ENCODE measurements at places on chromosomes 1 and 21.

GRCh38 chr1:116388122-116388521 lies 15.1 kb downstream of the ATP1A1 start:
- no peak for DNase-seq

DNA sequence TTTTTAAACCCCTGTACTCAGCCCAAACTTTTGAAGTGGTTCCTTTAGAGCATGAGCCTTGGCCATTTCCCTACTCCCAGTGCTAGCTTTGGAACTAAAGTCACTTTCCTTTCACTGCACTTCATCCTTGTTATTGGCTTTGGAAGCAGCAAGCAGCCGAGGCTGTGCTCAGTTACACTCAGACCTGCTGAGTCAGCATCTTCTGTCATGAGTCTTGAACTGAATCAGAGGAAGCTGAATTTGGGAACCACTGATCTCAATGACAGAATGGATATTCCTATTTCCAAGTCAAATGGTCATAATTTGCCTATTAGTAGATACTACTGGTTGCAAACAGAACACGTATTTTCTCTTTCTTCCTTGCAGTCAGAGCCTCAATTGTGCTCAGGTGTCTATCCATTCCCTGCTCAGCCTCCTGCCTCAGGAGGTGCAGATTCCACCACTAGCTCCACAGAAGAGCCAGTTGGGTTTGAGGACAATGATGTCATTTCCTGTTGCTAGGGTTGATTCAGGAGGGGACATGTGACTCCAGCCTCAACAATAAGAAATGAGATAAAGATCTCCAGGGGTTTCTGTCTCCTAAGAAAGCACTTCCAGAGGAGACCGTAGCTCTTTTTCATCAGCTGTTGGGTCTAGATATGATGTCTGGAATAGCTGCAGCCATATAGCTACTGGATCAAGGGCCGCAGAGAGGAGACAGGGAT lies 44.9 kb upstream of the NTPCR start:
- no peak for DNase-seq

- no peak for DNase-seq
Observed at GRCh38 chr1:152917794-152918193, 9.4 kb downstream of the IVL start.

DNA sequence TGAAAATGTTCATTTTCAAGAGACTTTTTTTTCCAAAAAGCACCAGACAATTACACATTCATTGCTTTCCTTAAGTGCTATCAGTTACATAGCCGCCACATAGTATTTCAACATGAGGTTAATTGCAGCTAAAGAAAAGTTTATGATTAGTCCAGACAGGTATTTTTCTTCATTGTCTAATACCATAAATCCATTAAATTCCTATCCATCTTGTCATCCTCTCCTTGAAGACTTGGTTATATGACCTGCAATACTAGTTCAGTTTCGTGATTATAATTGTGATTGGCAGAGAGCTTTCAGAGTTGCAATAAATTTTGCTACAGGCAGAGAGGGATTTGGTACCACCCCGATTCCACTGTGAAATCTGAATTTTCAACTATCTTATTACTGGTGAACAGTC lies 437.7 kb downstream of the GPATCH2 start:
- no peak for DNase-seq

GRCh38 chr1:152806576-152806975 lies at the start of gene LCE1C:
Gene LCE1C, minus strand, starts transcription at chr1:152806651. Its CDS starts 1,173 bp downstream, at chr1:152805478.
- no peak for DNase-seq

- no peak for DNase-seq
Observed at GRCh38 chr1:23341931-23342692, 2.0 kb downstream of the HNRNPR start.

DNA sequence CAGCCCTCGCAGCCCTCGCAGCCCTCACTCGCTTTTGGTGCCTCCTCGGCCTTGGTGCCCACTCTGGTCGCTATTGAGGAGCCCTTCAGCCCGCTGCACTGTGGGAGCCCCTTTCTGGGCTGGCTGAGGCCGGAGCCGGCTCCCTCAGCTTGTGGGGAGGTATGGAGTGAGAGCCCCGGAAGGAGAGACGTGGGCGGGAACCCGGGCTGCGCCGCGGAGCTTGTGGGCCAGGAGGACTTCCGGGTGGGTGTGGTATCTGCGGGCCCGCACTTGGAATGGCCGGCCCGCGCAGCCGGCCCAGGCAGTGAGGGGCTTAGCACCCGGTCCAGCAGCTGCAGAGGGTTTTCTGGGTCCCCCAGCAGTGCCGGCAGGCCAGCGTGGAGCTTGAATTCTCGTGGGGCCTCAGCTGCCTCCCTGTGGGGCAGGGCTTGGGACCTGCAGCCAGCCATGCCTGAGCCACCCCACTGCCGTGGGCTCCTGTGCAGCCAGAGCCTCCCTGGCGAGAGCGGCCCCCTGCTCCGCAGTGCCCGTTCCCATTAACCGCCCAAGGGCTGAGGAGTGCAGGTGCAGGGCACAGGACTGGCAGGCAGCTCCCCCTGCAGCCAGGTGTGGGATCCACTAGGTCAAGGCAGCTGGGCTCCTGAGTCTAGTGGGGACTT lies 9.9 kb upstream of the CFHR2 start:
- no peak for DNase-seq

- DNase-seq, result no peak
Observed at GRCh38 chr1:231000639-231001038, 21.7 kb downstream of the ARV1 start.

DNA sequence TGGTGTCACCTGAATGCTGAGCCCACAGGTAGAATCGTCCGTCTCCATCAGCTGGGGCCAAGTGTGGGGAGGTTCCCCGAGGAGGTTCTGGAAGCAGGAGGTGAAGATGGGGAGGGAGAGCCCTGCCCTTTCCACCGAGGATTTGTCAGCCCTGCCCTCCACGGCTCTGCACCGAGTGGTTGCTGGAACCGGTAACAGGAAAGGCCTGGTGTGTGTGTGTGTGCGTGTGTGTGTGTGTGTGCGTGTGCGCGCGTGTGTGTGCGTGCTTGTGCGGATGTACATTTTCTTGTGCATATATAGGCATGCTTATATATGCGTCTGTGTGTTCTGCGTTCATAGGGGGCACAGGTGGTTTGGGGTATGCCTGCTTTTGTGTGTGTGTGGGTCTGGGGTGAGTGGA lies 3.5 kb downstream of the NBL1 start:
- no peak for DNase-seq

- no peak for DNase-seq
Observed at GRCh38 chr1:23023174-23023845, 4.0 kb downstream of the KDM1A start.

- DNase-seq, result no peak
Observed at GRCh38 chr1:150798525-150798924, 9.5 kb downstream of the CTSK start.

DNA sequence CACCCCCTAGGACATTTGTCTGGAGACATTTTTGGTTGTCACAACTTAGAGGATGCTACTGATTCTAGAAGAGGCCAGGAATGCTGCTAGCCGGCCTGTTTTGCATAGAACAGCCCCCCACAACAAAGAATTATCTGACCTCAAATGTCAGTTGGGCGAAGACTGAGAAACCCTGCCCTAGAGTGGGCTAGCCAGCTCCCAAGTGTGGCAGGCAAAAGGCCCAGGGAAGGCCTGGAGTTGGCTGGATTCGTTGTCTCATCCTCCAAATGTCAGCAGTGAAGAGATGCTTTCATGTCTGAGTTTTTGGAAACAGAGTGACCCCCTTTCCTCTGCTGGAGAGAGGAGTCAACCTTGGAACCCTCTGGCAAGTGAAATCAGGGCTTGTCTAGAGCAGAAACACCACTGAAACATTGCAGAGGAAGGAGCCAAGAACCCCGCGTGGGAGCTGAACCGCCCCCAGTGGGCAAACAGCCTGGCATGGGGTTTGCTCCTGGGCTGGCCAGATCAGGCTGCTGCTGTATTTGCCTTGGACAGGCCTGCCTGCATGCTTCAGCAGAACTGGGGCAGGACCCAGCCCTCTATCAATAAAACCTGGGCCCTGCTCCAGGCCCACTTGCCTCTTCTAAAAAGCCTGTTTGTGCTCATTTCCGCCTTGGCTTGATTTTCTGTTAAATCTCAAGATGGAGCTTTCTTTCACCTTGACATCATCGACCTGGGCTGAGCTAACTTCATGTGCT lies 32.9 kb downstream of the RASSF5 start:
- DNase-seq, result no peak

- no peak for DNase-seq
Observed at GRCh38 chr1:199073166-199073565, 434.3 kb downstream of the PTPRC start.

DNA sequence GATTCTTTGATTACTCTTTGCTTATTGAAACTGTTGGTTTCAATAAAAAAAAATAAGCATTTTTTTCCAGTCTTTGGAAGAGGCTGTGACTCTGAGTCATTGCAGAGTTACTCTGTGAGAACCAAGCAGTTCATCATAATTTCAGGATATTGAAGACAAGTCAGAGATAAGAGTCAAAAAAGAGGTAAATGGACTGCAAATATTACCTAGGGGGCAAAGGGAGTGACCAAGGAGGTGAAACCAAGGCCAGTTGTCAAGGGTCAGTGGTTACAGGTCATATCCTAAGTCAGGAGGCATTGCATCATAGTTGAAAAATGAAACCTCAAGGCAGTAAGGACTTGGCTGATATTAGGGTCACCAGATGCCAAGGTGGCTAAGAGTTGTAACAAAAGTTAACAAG lies 597.1 kb upstream of the USP24 start:
- DNase-seq, result no peak

- DNase-seq, result no peak
Observed at GRCh38 chr1:113545210-113545609, 154.9 kb downstream of the MAGI3 start.

DNA sequence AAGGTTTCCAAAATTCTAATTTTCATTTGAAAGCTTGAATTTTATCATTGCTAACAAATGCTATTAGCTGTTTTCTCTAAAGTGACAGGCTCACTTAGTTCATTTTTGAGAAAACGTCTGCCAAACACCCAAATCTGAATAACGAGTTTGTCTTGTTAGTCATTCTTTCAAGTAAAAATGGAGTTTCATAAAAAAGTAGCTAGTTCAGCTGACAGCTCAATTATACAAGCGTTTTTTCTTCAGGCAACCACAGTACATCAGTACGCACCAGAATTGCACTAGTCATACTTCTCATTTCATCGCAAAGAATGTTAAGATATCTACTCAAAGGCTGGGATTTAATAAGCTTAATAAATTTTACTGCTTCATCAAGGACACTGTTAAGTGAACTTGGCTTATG lies 72.3 kb upstream of the SLFNL1 start:
- no peak for DNase-seq

DNA sequence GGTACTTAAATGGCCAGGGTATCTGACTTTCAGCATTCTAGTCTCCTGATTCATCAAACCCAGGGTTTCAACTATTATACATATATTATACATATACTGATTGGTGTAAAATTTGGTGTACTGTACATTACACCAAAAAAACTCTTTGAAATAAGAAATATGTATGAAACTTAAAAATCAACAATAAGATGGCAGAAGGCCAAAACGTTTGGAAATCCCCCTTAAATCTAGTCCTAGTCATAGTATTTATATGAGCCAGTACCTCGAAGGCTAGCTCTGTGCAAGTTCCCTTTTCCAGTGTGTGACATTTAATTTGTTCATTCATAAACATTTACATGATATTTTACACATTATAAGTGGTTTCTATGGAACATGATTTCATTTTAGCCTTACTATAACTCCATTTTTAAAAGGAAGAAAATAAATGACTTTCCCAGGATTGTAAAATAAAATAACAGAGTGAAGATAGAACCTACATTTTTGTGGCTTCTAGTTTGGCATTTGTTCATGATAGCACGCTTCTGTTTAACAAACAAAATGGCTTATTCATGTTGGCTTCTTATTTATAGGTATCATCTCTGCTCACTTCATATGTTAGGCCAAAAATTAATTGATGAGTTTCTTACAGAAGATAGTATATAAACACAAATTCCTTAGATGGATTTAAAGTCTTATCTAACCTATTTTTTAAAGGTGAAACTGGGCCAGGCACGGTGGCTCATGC lies 18.8 kb upstream of the ZNF281 start:
- DNase-seq, result no peak

DNA sequence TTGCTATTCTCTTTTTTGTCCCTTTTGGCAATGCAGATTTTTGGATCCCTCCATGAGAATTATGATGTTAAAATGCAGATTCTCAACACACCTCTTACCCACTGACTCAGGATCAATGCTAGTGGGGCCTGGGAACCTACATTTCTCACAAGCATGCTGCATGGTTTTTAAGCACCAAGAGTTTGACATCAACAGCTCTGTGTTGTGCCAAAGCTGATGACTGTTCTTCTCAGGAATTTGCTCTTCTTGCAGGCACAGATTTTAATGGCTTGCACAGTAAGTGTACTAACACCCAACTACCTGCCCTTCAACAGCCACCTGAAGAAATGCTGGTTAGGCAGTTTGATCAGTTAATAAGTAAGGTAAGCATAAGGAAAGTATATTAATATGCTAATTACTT lies 468.7 kb downstream of the PTBP2 start:
- DNase-seq, result no peak

- DNase-seq, result no peak
Observed at GRCh38 chr1:118084400-118084799, 100.6 kb downstream of the SPAG17 start.

GRCh38 chr1:190452272-190452848 lies 25.3 kb downstream of the BRINP3 start:
- DNase-seq, result no peak

DNA sequence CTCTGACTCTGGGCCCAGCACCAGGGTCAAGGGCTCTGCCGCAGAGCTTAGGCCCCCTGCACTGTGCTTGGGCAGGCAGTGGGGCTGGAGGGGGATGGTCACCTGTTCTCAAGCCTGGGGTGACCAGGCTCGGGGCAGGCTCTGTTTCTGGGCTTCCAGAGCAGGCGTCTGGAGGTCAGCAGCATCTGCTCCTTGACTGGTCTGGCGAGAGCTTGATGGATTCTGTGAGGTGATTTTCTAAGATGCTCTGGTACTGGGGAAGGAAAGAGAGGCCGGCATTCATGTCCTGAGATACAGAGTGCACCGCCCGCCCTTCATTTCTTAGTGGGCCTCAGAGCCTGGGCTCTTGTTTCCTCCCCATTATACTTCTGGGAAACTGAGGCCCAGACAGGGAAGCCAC lies 24.5 kb downstream of the RAB7B start:
- DNase-seq, result no peak

GRCh38 chr1:18940303-18941020 lies 16.0 kb downstream of the IFFO2 start:
- DNase-seq, result no peak

- no peak for DNase-seq
Observed at GRCh38 chr1:62337706-62338631, 18.7 kb upstream of the KANK4 start.

GRCh38 chr1:29591601-29592260 lies 355.4 kb downstream of the PTPRU start:
- DNase-seq, result no peak

DNA sequence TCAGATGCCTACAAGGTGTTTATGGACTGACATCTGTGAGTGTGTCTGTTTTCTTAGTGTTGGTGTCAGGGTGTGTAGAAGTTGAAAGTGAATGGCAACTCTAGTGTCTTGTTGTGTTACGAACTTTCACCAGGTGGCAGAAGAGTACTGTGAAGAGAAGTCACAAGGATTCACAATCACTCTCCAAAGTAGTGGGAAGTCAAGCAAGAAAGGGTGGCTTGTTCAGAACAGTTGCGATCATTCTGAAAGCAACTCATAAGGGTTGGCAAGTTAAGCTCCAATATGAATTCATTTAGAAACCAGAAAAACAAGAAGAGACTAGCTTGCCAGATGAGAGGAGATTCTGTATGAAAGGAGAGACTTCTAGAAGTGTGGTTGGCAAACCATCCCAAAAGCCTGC lies 86.1 kb downstream of the FASLG start:
- DNase-seq, result no peak

- DNase-seq, result no peak
Observed at GRCh38 chr1:45887156-45887842, 83.9 kb downstream of the MAST2 start.

- DNase-seq, result peak; percentile 82
Observed at GRCh38 chr1:232059726-232060374, 433.3 kb downstream of the DISC1 start.
